ENCODE measurements at places on chromosomes 7 and 10.
A peak's percentile ranks its signal among the peaks of the same experiment; 100 is the strongest.

DNA sequence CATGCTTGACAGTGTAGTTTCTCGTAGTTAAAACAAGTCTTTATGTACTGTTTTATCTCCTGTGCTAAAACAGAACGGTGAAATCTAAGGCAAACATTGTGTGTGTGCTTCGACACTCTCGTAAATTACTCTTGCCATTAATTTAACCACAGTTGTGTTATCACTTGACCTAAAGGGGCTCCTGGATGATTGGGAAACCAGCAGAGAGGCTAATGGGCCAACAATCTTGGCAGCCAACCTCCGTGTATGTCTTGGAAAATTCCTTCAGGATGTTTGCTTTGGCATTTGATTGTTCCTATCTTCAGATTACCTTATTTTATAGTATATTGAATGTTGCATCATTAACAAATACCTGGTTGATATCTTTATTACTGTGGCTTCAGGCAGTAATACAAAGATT lies 409.5 kb downstream of the SDK1 start:
- DNase-seq: no peak

- peak; percentile 56 for DNase-seq
These were observed 168.0 kb upstream of the ZNF32 start for GRCh38 chr10:43816351-43817321.

GRCh38 chr10:130969700-130970099 lies 341.8 kb downstream of the TCERG1L start:
- no peak for DNase-seq

DNA sequence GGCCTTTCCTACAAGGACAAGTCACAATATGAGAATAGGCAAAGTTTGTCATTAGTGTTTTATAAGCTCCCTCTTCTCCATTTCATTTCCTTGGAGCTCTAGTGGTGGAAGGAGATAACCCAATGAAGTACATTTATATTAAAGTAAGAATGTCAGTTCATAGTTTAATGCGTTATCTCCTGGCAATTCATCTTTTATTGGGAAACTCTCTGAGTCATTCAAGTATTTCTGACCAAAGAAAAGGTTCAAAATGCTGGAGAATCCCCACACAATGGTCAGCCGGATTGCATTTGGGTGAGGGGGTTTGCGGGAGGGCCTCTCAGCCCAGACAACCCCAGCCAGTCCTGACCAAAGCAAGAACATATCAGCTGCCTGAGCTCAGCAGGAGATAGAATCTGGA lies 321.5 kb upstream of the NRP1 start:
- DNase-seq: no peak

- DNase-seq: no peak
These were observed 21.1 kb downstream of the SLC29A4 start for GRCh38 chr7:5303591-5304505.

GRCh38 chr7:38630720-38631673 lies at the start of gene AMPH:
TSS of gene AMPH (minus strand) at chr7:38631373. CDS start at chr7:38631351, 22 bp downstream.
- DNase-seq: no peak

GRCh38 chr10:79248341-79249185 lies 98.7 kb upstream of the PPIF start:
- DNase-seq: no peak

DNA sequence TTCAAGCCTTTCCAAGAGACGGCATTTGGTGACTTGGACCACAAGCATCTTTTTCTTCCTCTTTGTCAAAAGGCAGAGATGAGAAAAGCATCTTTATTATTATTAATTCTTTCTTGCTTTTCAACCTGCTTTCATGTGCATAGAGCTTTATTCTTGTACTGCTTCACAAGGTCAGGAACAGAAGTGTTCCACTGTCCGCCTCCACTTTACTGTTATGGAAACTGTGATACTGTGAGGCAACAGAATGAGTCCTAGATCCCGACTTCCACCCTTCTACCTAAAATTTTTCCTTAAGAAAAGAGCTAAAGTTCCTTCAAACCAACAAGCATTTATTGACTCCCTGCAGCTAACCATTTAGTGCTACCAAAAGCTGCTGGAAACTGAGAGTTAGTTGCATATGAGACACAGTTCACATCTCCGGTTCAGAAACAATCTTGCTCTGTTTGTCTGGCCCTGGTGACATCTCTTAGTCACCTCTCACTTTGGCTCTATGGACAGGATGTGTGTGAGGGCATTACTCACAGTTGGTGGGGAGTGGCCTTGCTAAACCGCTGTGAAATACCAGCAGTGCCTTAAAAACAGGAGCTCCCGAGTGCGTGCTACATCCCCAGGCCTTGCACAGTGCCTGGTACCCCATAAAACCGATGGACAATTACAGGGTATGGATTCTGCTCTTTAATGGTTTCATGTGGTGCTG lies 77.1 kb upstream of the TRIL start:
- no peak for DNase-seq

- no peak for DNase-seq
These were observed 40.0 kb downstream of the EPDR1 start for GRCh38 chr7:37960483-37960882.

Measured in activated CD4-positive, alpha-beta T cell treated with anti-CD3 and anti-CD28 coated beads, Interleukin-2, amount 50 U/mL, for 4 hours (primary cell).